ENCODE measurements at places on chromosomes 2 and 18.

DNA sequence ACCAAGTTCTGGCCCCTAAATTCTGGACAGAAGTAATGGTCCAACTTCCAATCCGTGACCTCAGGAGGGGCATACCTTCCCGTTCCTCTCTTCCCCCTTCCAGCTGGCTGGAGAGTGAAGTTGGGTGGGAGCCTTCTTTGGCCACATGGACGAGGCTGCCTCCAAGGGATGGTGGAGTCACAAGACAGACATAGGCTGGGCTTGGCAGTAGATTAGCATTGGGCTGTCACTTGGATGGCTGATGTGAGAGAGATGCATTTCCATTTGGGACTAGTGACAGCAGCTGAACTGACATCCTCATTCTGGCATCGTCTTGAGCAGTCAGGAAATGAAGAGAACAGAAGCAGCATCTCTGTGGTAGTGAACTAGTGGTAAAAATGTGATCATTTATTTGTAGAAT lies 12.6 kb downstream of the NT5DC4 start:
- DNase-seq = no peak

GRCh38 chr2:161135951-161136593 lies 24.2 kb upstream of the TANK start:
- DNase-seq = no peak

GRCh38 chr2:85872536-85873161 lies 16.1 kb downstream of the ST3GAL5 start:
- DNase-seq = no peak

DNA sequence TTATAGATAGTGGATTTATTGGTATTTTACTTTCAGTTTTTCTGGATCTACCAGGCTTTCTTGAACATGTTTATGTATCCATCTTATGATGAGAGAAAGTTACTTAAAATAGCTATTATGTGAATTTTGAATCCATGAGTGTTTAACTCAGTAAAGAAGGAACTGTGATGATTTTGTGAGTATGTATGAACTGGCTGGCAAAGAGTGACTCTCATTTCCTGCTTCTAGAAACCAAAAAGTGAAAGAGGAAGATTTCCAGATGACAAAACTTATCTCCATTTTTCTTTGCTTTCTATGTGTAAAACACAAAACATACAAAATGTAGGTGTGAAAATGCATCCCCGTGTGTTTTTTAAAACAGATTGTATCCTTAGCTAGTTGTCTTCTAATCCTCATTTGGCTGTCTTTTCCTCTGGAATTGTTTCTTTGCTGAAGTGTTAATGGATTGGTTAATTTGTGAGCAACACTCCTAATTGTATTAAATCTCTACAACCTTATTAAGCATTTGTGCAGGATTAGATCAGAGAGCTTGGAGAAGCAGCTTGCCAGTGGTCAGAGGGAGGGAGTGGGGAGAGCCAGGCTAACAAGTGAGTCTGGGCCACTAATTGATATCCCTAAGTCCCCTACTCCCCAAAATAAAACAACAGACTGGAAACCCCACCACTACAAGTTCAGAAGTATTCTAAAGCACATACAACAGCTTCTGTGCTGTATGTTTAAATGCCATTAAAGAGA lies 23.9 kb downstream of the PTPRM start:
- no peak for DNase-seq

DNA sequence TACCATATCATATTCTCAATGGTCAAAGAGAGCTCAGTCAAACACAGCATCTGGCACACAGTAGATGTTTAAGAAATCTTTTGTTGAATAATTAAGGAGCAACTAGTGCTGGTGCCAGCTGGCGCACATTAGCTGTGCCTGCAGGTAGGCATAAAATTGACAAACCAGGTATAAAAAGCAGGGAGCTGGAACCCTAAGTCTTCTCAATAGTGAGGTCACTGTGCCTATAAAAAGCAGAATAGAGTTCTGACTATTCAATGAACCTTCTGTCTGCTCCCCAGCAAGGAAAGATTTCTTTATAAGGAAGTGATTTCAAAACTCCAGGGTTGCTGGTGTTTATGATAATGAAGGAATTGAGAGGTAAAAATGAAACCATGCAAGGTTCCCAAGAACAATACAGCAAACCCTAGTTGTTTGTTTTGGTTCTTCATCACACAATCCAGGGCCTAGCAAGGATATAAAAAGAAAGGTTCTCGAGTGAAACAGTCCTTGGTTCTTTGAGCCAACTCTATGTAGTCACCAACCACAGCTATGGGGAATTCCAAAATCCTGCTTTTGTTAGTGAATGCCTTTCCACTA lies 76.1 kb downstream of the THADA start:
- peak; percentile 2 for DNase-seq

GRCh38 chr2:164015328-164016123 lies 279.7 kb upstream of the FIGN start:
- no peak for DNase-seq

DNA sequence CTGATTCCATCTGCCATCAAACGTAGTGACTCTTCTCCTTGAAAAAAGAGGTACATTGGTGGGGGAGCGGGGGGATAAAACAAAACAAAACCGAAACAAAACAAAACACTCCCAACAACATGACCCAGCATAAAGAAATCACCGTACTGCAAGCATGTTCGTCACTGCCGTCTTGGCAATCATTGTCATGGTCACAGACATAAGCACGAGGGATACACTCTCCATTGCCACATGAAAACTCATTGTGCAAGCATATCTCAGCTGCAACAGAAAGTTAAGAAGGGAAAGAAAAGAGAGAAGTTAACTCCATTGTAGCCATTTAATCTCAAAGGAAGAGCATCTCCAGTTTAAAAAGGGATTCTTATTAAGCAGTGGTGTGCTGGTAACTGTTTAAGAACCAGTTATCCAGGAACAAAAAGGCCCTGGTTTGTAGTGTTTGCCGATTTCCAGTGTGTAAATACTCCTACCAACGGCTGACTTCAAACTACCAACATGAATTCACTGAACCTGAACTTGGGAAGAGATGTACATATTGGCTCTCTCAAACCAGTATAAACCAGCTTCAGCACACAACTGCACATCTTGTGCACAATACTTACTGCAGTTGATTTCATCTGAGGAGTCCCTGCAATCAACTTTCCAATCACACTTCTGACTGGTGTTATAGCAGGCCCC lies 68.2 kb downstream of the LRP2 start:
- DNase-seq = no peak

GRCh38 chr2:86065512-86065911 lies 40.2 kb downstream of the POLR1A start:
- no peak for DNase-seq

- no peak for DNase-seq
These were observed 2.7 kb upstream of the ACTR3 start for GRCh38 chr2:113887009-113887792.

DNA sequence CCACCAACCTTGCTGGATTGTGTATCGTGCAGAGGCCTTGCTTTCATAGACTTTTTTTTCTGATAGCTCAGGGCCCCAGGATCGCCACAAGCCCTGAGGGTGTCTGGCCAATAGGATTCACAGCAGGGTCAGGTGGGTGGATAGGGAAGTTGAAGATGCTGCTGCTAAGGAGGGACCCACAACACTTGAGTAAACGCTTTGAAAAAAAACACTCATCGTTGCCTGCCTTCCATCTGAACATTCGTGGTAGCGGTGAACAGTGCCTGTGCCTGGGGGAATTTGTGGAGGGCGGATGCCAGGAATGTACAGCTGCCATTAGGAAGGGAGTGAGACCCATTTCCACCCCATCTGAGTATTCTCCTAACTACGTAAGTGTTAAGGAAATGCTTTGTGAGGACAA lies 104.6 kb upstream of the TPO start:
- DNase-seq = no peak

- no peak for DNase-seq
These were observed 163.3 kb downstream of the KLHL29 start for GRCh38 chr2:23548143-23548769.

GRCh38 chr2:201532686-201533304 lies 81.3 kb downstream of the STRADB start:
- peak; percentile 26 for DNase-seq

- DNase-seq = no peak
These were observed 909 bp downstream of the TGFA start for GRCh38 chr2:70552501-70553333.

- DNase-seq = no peak
These were observed 536.7 kb downstream of the RIT2 start for GRCh38 chr18:42578792-42579191.

- DNase-seq = no peak
These were observed 201.7 kb downstream of the MYO1B start for GRCh38 chr2:191446910-191447309.

DNA sequence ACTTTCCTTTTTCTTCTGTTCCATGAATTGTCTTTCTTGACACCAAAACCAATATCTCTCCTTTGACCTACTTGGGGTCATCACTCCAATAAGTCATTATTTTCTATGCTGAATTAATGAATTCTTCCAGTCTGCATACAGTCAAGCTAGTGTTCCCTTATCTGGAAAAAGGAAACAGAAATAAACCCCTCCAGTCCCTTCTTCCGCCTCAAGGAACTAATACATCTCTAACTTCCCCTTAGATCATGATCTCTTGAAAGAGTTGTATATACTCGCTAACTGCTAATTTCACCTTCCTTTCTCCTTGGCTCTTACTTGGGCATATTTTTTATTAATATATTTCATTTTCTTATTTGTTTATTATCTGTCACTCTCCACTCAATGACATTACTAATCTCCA lies 7.3 kb upstream of the ARHGAP15 start:
- DNase-seq = no peak

GRCh38 chr2:224969633-224970260 lies 72.5 kb downstream of the DOCK10 start:
- DNase-seq = no peak

DNA sequence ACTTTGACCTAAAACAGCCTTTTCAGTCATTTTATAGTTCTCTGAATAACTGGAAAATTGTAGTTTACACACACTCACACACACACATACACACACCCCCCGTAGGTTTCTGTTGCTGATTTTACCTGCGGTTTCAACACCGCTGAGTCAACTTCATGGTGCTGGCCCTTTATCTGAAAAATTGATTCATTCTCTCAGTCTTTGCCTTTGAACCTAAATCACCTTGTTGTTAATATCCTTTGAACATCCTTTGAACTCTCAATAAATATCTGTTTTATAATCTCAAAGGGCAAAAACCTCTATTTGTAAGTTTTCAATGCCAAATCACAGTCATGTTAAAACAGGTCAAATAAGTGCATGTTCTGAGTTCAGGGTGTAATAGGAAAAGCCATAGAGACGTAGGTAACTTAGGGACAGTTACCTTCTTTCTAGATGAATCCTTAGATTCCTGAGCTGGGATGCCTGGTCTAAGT lies 109.0 kb upstream of the BZW1 start:
- DNase-seq = no peak

- DNase-seq = no peak
These were observed 718.2 kb downstream of the DPP10 start for GRCh38 chr2:115160531-115161080.

GRCh38 chr2:38076152-38076709 lies 280 bp upstream of the CYP1B1 start:
- DNase-seq = peak; percentile 60

GRCh38 chr2:144459937-144460336 lies 60.0 kb downstream of the ZEB2 start:
- DNase-seq = no peak

GRCh38 chr2:191150600-191151330 lies at the start of gene STAT4:
TSS of gene STAT4 (minus strand) at chr2:191150994. CDS start at chr2:191148203, 2,791 bp downstream.
- no peak for DNase-seq

- no peak for DNase-seq
These were observed 53.1 kb downstream of the PMS1 start for GRCh38 chr2:189837326-189837725.

DNA sequence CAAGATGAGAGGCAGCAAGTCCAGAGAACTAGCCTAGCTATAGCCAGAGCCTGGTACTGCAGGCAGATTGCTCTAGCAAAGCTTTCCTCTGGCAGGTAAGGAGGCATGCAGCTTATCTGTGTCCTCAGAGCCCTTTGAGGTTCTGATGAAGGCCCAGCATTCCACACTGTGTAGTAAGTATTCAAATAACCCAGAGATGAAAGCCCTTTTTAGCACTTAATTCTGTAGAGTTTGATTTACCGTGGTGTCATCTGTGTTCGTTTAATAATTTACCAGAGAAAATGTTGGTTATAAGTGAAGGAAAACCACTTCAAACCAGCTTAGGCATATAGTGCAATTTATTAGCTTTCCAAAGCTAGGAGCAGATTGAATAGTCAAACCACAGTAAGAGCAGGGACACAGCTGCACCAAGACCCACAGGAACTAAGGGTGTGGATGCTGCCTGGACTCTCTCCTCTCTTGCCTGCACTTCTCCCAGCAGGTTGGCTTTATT lies 226.6 kb downstream of the BABAM2 start:
- no peak for DNase-seq

DNA sequence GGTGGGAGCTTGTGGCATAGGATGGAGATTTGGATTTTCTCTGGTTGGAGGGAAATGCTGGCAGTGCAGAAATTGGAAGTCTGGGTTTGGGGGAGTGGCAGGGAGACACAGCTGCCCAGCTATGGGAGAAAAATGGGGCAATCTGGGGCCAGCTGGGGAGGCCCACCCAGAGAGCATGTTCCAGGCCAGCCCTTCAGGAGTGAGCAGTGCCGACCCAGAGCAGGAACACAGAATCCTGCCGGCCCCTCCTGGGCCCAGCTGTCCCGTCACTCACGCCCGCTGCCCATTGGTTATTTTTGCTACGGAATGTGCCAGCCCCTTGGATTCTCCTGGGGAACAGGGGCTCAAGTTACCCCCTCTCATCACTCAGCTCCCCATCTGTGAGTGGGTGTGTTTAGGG lies 4.9 kb downstream of the SPEG start:
- no peak for DNase-seq

DNA sequence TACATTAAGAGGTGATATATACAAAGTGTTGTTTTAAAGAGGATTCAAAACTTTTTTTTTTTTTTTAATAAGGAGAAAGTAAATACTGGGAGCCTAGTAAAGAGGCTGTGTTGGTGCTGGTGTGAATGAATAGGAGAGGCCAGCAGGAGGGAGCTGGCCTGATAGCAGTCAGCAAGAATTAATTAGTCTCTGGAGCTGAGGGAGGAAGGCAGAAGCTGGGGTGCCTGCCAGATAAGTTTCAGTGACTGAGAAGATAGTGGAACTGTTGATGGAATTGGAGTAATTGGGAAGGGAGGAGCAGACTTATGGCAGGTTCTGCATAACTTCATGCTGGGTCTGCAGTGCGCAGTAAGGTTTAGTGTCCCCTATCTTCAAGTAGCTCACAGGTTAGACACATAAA lies 36.2 kb upstream of the SNORC start:
- DNase-seq = no peak

DNA sequence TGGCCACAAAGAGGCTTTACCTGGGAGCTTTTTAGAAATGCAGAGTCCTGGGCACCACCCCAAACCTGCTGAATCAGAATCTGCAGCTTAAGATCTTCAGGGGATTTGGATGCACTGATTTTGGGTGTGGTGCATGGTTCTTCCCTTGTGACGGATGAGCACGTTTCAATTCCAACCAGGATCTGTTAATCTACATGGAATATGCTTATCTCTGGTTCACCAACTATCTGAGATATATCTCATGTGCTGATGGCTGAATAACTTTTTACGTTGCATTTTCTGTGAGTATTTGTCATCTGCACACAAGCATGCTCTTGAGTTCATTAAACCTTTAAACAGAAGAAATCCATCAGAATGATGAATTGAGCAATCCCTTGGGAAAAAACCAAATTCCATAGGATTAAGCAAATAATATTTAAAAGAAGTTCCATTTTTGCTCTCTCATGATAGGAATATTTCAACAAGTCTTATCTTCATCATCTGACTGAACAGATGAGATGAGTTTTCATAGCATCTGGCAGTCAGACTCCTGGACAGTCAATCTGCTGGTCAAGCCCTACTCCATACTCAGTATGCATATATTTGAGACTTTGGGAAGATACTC lies 120.6 kb downstream of the PLB1 start:
- no peak for DNase-seq

All from HTR-8/SVneo (cell line).